Stimulated activated CD8-positive, alpha-beta memory T cell treated with anti-CD3 and anti-CD28 coated beads, Interleukin-15, amount 100 ng/mL, for 24 hours (primary cell): ENCODE measurements at places on chromosomes 12 and 14.

DNA sequence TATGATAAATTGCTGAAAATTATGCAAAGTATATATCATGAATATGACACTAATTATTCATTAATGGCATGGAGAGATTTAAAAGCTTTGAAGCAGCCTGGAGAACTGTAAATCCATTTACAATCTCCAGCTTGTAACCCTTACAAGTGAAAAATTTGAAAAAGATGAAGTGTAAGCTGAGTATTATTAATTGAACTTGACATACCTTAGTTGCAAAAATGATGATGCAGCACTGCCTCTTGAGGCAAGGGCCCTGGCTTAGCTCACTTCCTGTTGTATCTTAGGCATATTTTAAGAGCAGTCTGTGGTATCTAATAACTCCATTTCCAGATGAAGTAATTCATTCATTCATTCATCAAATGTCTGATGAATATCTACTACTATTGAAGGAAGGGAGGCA, 158.6 kb downstream of the ANO4 start:
- no peak for DNase-seq

- DNase-seq, result no peak
Measured at GRCh38 chr12:69238589-69239351, 599 bp upstream of the CPSF6 start.

- DNase-seq, result no peak
Measured at GRCh38 chr14:60482743-60483142, 3.1 kb downstream of the C14orf39 start.

- no peak for DNase-seq
Measured at GRCh38 chr12:104372061-104372720, 68.7 kb downstream of the EID3 start.

DNA sequence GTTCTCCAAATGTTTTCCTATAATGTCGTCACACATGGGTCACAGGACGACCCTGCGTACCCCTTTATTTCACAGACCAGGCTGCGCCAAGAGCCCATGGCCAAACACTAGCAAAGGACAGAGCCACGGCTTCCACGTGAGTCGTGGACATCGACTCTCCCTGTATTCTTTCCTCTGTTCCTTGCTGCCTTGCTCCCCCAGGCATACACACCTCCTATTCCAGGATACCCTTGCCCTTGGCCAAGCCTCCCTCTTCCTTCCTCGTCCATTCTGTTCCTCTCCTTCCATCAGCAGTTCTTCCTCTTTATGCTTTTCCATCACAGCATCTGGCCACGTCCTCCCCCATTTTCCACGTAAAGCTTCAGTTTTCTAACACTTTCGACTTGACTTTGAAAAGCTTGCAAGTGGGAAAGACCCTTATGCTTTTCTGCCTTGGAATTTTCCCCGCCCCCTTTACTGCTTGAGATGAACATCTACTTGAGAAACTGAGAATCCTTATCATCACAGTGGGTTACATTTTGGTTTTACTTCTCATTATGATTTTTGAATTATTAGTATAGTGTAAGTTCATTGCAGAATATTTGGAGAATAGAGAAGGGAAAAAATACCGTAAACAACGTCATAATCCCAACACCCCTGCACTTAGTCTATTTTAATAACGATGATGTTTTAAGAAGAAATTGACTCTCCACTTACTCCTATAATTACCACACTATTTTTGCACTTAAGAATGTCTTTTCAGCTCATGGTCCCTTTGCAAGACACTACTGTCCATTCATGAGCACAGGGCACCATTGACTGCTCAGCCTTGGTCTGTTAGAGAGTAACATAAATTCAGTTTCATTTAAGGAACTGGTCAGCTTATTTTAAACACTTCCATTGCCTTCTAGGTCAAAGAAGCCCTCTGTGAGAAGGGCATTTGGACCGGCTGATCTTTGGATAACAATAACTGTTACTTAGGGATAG, 15.8 kb upstream of the NINJ2 start:
- no peak for DNase-seq

DNA sequence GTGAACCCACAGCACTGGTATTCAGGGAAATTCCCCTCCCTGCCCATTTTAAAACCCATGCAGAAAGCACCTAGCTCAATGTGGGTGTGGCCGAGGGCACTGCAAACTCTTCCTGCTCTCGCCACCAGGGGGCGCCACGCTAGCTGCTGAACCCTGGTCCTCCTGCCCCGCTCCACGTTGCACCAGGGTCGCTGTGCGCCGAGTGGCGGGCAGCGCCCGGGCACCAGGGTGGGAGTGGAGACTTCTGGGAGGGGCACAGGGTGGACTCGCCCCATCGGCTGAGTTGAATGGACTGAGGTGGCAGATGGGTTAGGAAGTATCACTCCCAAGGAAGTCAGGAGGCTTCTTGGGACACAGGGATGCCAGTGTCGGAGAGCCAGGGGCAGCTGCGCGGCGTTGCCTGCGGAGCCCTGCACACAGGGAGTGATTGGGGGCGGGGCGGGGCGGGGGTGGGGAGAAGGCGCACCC, 48.1 kb upstream of the BCL11B start:
- DNase-seq, result peak; percentile 58

DNA sequence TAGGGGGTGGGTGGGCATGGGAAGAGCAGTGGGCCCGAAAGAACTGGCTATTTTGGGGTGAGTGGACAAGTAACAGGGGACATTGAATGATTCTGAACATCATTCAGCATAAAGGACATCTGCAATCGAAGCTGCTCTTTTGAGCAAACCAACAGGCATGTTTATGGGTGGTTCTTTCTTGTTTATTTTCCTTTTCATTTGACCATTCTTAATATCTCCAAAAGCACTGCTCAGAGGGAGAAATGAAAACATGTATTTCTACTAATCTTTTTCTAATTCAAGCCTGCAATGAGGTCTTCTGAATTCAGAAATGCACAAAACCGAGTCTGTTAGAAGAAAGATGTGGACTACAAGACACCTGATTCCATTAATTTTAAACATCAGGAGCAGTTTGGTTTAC, 54.0 kb downstream of the NUAK1 start:
- DNase-seq, result no peak

GRCh38 chr12:122080149-122081082, 1.9 kb downstream of the MLXIP start:
- DNase-seq, result no peak

- DNase-seq, result no peak
Measured at GRCh38 chr14:61064210-61064609, 83.2 kb downstream of the SLC38A6 start.

GRCh38 chr12:67391656-67392055, 122.5 kb downstream of the CAND1 start:
- DNase-seq, result no peak

GRCh38 chr12:79324571-79324970, 366.2 kb downstream of the PAWR start:
- DNase-seq, result no peak

DNA sequence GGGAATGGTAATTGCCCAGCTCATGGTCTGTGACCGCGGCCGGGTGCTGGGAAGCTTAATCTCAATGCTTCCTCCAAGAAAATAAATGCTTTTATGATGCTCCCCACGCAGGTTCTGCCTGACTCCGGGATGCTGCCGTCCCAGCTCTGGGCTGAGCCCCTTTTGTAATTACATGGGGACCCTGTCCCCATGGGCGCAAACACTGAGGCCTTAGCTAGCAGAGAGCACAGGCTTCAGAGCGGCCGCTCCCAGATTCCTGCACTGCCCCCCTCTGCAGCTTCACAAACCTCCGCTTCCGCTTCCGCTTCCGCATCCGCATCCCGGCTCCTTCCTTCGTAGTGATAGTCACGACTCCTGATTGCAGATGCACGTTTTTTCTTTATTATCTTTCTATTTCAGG, 129.5 kb downstream of the KIF26A start:
- DNase-seq, result no peak

DNA sequence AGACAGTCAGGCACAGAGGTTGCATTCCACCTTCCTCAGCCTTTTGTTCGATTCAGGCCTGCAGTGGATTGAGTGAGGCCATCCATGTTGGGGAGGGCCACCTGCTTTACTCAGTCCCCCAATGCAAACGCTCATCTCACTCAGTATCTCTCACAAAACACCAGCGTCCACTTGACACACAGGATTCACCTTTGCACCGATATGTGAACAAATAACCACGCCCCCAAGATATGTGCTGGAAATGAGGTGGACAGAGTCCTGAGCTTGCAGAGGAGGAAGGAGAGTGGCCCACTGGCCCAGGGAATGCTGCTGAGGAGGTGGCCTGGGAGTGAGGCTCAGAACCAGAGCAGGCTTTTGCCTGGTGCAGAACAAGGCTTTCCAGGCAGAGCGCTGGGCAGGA, 60.7 kb downstream of the DNAH10 start:
- no peak for DNase-seq
